NCI-H187 (cell line): ENCODE measurements at places on chromosomes 13 and 19.
A peak's percentile ranks its signal among the peaks of the same experiment; 100 is the strongest.

- no peak for DNase-seq
These were observed 6.2 kb upstream of the KLK13 start for GRCh38 chr19:51071095-51071405.

- DNase-seq: no peak
These were observed 12.4 kb upstream of the CNFN start for GRCh38 chr19:42402376-42403116.

DNA sequence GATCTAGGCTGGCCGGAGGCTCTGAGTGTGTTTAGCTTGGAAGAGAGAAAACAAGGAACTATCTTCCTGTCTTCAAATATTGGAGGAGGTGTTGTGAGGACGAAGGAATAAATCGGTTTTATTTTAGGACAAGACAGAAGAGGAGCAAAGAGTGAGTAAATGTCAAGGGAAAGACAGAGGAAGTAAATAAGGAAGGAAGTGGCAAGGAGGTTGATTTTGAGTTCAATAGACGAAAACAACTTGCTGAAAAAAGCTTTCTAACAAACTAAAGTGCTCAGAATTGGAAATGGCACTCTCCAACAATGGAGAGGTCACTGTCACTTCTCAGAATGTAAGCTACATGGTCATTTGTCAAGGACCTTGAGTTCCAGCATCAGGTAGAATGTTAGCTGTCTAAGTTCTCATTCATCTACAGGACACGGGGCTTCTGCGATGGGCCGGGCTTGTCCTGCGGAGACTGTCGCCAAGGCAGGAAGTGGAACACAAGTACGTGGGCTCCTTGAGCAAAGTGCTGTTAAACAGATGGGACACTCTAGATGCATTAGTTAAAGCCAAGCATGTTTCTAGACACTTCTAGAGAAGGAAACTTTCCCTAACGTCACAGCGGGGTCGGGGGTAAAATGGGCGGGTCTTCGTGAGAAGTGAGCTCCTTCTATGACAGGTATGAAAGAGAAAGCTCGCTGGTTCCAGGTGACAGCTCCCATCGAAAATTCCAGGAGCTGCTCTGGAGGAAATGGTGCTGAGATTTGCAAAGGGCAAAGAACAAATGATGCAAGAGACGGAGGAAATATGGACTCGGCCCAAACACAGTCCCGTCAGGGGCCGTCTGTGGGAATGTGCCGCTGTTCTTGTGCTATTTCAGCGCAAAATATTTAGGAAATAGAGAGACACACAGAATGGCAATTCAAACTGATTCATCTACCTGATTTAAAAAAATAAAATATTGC lies 103.9 kb upstream of the UBL3 start:
- DNase-seq: no peak

- DNase-seq: peak; percentile 34
These were observed 3.1 kb downstream of the KLF5 start for GRCh38 chr13:73061876-73062275.

GRCh38 chr13:42355491-42356183 lies 83.7 kb downstream of the AKAP11 start:
- DNase-seq: no peak

DNA sequence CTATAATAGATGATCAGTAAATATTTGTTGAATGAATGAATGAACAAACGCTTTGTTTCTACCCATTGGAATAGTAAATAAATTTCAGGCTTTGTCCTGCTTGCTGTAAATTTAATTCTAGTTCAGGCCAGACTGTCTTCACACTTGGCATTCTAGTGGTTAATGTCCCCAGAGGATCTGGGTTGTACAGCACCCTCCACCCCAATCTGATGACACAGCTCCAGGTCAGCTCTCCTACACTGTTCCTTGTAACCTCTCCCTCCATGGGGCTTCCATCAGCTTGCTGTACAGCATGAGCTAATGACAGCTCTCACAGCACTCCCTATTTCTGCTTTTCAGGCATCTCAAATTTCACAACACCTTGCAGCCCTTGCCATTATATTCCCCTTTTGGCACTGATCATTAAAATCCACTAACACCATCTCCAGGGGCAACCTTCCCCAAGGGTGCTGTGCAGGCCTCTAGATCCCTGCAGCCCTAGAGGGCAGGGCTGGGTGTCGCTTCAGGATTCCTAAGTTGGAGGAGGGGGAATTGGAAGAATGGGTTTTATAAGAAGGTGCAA lies 12.7 kb upstream of the KL start:
- no peak for DNase-seq

DNA sequence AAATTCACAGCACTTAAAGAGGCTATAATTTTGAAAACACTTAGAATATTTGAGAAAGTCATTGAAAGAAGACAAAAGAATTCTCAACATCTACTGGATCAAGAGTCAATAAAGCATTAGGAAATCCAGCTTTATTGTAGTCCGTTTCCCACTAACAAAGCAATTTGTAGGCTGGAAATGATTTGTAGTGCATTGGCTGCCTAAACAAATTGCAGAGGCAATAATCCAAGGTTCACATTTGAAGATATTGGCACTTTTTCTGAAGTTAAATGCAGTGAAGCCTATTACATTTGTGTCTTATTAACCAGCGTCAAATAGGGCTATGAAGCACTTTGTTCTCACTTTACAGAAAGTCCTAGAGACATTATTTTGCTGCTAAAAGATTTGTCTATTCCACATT lies 848.1 kb upstream of the SLITRK1 start:
- no peak for DNase-seq

- DNase-seq: no peak
These were observed 7.7 kb downstream of the IRF2BP1 start for GRCh38 chr19:45878043-45878794.

- DNase-seq: no peak
These were observed 23.8 kb upstream of the SMIM17 start for GRCh38 chr19:56619121-56619520.

GRCh38 chr19:17129377-17129776 lies 53.8 kb downstream of the MYO9B start:
- no peak for DNase-seq

GRCh38 chr19:29528946-29529645 lies 3.3 kb downstream of the VSTM2B start:
- DNase-seq: no peak

DNA sequence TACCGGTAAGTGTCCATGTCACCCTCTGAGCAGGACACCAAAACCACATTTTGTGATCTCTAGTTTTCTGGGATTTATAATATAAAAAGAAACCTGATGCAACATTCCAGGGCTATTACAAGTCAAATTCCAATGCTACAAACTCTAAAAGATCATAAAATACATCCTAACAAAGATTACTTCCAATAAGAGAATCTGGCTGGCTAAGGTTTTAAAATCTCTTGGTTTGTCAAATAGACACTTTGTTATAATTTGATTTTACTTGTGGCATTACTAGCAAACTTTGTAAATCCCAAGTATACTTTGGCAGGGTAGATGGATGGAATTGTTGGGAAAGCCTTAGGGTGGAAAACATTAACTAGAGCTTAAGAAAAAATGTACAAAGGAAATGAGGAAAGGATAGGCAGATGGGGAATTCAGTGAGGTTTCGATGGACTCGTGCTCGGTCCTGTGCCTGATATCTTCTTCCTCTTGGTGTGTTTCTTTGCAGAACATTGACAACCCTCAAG lies 74.0 kb upstream of the POMP start:
- DNase-seq: no peak

DNA sequence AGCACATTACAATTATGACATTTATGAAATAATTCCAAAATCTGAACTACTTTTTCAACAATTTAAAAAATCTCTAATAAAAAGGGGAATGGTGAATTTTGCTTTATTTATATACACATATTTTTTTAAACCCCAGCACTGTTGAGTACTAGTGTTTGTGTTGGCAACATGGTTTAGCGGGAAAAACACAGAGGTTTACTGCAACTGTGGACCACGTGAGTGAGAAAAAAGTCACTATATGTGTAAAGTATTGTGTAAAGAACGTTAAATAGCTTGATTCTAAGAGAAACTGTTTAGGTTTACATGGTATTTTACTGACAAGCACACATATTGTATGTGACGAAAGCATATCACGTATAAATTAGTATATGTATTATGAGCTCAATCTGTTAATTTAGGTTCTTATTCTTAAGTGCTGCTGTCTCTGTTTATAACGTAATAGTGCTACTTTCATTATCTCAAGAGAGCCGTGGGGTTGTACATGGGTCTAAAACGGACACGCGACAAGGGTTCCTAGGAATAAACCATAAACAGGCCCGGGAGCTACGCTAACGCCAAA lies 617 bp downstream of the SKA3 start:
- DNase-seq: no peak
